Effector memory CD4-positive, alpha-beta T cell (primary cell): ENCODE measurements at places on chromosomes 6 and 20.

DNA sequence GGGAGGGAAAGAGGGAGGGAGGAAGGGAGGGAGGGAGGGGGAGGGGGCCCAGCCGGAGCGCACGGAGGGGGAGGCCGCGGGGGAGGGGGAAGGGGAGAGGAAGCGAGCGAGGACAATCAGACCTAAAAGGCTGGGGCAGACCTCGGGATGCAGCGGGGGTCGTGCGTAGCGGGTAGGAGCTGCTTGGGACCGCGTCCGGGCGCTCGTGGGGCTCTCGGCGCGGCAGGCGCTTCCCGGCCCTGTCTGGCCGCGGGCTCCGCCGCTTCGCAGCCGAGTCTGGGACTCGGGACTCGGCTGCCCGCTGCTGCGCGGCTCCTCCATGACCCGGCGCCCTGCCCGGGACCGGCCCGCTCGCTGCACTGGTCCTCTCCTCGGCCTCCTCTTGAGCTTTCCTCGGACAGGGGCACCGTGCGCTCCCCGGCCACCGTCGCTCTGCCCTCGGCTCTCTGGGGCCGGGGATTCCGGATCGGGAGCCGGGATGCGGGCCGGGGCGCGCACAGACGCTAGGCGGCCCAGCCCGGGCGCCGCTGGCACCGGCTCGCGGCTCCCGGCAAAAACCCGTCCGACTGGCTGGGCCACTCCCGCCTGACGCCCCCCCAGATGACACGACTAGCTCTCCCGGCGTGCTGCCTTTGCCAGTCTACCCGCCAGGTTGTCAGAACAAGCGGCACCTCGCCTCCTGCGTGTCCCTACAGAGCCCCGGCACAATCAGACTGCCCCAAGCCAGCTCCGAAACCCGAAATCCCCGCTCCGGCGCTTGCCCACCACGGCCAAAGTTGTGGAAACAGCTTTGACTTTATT lies 2.2 kb downstream of the TFAP2A start:
- peak overlapping the region; percentile 76 for H3K4me3 ChIP-seq
- no peak for DNase-seq
- H3K27ac ChIP-seq = no peak overlapping the region
- no peaks in the 10 kb centered on the region for H3K36me3 ChIP-seq
- peaks cover 74% of the 10 kb centered on the region for H3K27me3 ChIP-seq

- no peaks in the 10 kb centered on the region for H3K36me3 ChIP-seq
- H3K4me1 ChIP-seq = no peaks in the 10 kb centered on the region
- no peak overlapping the region for H3K4me3 ChIP-seq
- no peak overlapping the region for H3K27ac ChIP-seq
- no peaks in the 10 kb centered on the region for H3K27me3 ChIP-seq
- DNase-seq = no peak
These were observed 140.2 kb downstream of the KIF13A start for GRCh38 chr6:17847203-17847760.

GRCh38 chr6:166379800-166380199 lies 2.9 kb downstream of the MPC1 start:
- DNase-seq = no peak
- no peak overlapping the region for H3K27ac ChIP-seq
- H3K4me1 ChIP-seq = peaks cover 5% of the 10 kb centered on the region
- H3K4me3 ChIP-seq = no peak overlapping the region

DNA sequence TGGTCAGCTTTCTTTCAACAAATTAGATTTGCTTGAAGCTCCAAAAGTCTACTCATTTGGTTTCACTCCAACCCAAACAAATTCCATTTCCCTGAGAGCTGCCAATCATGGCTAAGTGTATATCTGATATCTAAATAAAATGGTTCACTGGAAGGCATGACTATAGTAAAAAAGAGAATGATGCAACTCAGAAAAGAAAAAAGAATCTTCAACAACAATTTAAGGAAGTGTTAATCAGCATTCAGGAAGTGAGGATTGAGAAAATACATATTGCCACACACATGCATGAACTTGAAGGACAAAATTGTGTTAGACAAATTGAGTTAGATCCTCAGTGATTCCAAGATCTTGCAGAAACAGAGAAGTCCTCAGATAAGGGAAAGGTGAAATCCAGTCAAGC lies 972.9 kb upstream of the FLRT3 start:
- H3K4me1 ChIP-seq = no peaks in the 10 kb centered on the region
- no peaks in the 10 kb centered on the region for H3K36me3 ChIP-seq
- no peak overlapping the region for H3K4me3 ChIP-seq
- no peaks in the 10 kb centered on the region for H3K27me3 ChIP-seq

GRCh38 chr6:134436281-134436815 lies 118.4 kb upstream of the SGK1 start:
- H3K4me1 ChIP-seq = peaks cover 12% of the 10 kb centered on the region
- H3K4me3 ChIP-seq = peak overlapping the region; percentile 28
- no peaks in the 10 kb centered on the region for H3K36me3 ChIP-seq

GRCh38 chr6:130148181-130148580 lies 74.6 kb downstream of the SAMD3 start:
- no peak overlapping the region for H3K27ac ChIP-seq
- peaks cover 17% of the 10 kb centered on the region for H3K36me3 ChIP-seq
- no peak for DNase-seq
- no peaks in the 10 kb centered on the region for H3K4me1 ChIP-seq
- no peaks in the 10 kb centered on the region for H3K27me3 ChIP-seq
- H3K4me3 ChIP-seq = no peak overlapping the region

- no peaks in the 10 kb centered on the region for H3K36me3 ChIP-seq
- H3K4me3 ChIP-seq = no peak overlapping the region
- H3K27me3 ChIP-seq = no peaks in the 10 kb centered on the region
- H3K4me1 ChIP-seq = no peaks in the 10 kb centered on the region
These were observed 81.1 kb downstream of the MAP7 start for GRCh38 chr6:136469154-136469553.

GRCh38 chr6:157265635-157266034 lies 57.7 kb downstream of the TMEM242 start:
- no peaks in the 10 kb centered on the region for H3K4me1 ChIP-seq
- H3K36me3 ChIP-seq = no peaks in the 10 kb centered on the region
- no peak for DNase-seq
- H3K27ac ChIP-seq = no peak overlapping the region
- H3K27me3 ChIP-seq = no peaks in the 10 kb centered on the region

DNA sequence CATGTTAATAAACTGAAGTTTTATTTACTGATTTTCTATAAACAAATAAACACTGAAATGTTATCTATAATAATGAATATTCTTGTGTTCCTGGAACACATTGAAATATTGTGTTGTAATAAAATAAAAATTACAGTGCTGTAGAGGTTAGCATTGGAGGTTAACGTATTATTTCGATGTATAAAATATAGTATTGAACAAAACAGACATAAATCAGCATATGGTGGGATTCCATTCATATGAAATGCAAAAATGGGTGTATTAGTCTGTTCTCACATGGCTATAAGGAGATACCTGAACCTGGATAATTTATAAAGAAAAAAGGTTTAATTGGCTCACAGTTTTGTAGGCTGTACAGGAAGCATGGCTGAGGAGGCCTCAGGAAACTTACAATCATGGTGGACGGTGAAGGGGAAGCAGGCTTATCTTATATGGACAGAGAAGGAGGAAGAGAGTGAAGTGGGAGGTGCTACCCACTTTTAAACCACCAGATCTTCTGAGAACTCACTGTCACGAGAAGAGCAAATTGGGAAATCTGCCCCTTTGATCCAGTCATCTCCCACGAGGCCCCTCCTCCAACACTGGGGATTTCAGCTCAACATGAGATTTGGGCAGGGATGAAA lies 24.6 kb upstream of the BMP6 start:
- H3K27me3 ChIP-seq = no peaks in the 10 kb centered on the region
- no peaks in the 10 kb centered on the region for H3K4me1 ChIP-seq
- no peak for DNase-seq
- no peaks in the 10 kb centered on the region for H3K36me3 ChIP-seq

DNA sequence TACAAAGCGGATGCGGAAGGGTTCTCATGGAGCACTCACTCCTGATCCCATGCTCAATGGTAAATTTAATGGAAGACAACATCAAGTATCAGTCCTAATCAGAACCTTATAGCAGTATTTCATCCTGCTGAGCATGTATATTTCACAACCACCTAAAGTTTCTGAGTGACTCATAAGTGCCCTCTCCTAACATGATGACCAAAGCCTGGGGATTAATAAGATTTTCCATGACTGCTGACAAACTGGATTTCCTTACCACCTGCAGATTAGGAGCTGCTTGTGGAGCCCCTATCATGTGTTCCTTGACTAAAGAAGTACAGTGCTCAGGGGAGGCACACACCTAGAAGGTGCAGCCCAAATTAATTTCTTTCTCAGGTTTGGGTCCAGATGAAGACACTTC lies 112.8 kb downstream of the INSM1 start:
- no peak for DNase-seq
- no peak overlapping the region for H3K4me3 ChIP-seq
- H3K27ac ChIP-seq = no peak overlapping the region
- H3K4me1 ChIP-seq = no peaks in the 10 kb centered on the region
- no peaks in the 10 kb centered on the region for H3K36me3 ChIP-seq
- H3K27me3 ChIP-seq = no peaks in the 10 kb centered on the region

- no peaks in the 10 kb centered on the region for H3K4me1 ChIP-seq
- no peak overlapping the region for H3K4me3 ChIP-seq
- DNase-seq = no peak
- no peaks in the 10 kb centered on the region for H3K27me3 ChIP-seq
- no peak overlapping the region for H3K27ac ChIP-seq
- H3K36me3 ChIP-seq = no peaks in the 10 kb centered on the region
These were observed 46.3 kb upstream of the NHSL1 start for GRCh38 chr6:138545621-138545980.

- no peak overlapping the region for H3K4me3 ChIP-seq
- DNase-seq = no peak
- H3K27me3 ChIP-seq = no peaks in the 10 kb centered on the region
- no peak overlapping the region for H3K27ac ChIP-seq
- no peaks in the 10 kb centered on the region for H3K36me3 ChIP-seq
These were observed 24.9 kb upstream of the EDN1 start for GRCh38 chr6:12265296-12265695.

GRCh38 chr6:167270499-167271311 lies 20.4 kb upstream of the UNC93A start:
- H3K4me3 ChIP-seq = no peak overlapping the region
- H3K27me3 ChIP-seq = no peaks in the 10 kb centered on the region
- DNase-seq = no peak
- H3K36me3 ChIP-seq = no peaks in the 10 kb centered on the region
- H3K27ac ChIP-seq = no peak overlapping the region

GRCh38 chr6:137705160-137706082 lies 161.6 kb upstream of the TNFAIP3 start:
- H3K27me3 ChIP-seq = no peaks in the 10 kb centered on the region
- DNase-seq = peak; percentile 60
- H3K27ac ChIP-seq = no peak overlapping the region
- no peak overlapping the region for H3K4me3 ChIP-seq

DNA sequence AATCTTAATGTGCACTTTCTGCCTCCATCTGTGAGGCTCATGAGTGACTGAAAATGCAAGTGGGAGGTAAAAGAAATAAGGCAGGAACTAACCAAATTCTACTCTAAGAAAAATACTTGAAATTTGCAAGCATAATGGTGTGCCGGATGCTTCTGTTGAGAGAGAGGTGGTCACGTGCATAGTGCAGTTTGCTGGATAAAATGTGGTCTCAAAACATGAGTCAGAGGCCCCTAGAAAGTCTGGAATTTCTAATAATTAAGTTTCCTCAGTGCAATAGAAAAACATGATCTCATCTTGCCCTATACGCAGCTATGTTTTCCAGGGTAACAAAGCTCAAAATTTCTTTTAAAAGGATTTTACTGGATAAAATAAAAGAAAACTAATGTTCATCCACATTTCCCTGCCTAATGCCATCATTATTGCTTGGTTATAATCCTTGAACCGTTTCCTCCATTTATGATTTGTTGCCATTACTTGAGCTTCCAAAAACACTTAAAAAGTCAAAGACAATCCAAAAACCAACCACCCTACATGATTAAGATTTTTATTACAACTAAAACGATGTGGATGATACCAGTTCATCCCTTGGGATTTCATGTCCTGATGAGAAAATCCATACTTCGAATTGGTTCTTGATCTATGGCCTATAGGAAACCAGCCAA lies 351.7 kb upstream of the ARID1B start:
- no peak overlapping the region for H3K4me3 ChIP-seq
- peaks cover 20% of the 10 kb centered on the region for H3K4me1 ChIP-seq
- no peaks in the 10 kb centered on the region for H3K36me3 ChIP-seq

GRCh38 chr6:134223796-134224420 lies 94.0 kb downstream of the SGK1 start:
- no peaks in the 10 kb centered on the region for H3K36me3 ChIP-seq
- no peaks in the 10 kb centered on the region for H3K27me3 ChIP-seq
- H3K4me3 ChIP-seq = no peak overlapping the region

GRCh38 chr6:2480267-2480966 lies 235.0 kb upstream of the GMDS start:
- no peaks in the 10 kb centered on the region for H3K27me3 ChIP-seq
- no peak overlapping the region for H3K27ac ChIP-seq
- H3K4me1 ChIP-seq = no peaks in the 10 kb centered on the region
- no peaks in the 10 kb centered on the region for H3K36me3 ChIP-seq
- no peak overlapping the region for H3K4me3 ChIP-seq
- no peak for DNase-seq

DNA sequence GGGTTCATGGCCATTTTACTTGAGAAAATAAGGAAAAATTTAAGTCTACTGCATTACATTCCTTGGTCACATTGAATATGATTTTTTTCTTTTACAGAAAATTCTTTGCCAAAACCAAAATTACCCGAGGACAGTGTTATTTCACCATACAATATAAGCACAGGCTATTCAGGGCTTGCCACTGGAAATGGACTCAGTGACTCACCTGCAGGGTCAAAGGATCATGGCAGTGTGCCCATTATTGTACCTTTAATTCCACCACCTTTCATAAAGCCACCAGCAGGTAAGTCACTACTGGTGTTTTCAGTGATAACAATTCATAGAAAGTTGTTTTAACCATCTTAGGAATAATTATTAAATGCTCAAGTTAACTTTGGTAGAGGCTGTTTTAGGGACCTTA lies 16.2 kb downstream of the SOBP start:
- DNase-seq = no peak
- H3K36me3 ChIP-seq = no peaks in the 10 kb centered on the region
- H3K27ac ChIP-seq = no peak overlapping the region
- H3K27me3 ChIP-seq = no peaks in the 10 kb centered on the region

DNA sequence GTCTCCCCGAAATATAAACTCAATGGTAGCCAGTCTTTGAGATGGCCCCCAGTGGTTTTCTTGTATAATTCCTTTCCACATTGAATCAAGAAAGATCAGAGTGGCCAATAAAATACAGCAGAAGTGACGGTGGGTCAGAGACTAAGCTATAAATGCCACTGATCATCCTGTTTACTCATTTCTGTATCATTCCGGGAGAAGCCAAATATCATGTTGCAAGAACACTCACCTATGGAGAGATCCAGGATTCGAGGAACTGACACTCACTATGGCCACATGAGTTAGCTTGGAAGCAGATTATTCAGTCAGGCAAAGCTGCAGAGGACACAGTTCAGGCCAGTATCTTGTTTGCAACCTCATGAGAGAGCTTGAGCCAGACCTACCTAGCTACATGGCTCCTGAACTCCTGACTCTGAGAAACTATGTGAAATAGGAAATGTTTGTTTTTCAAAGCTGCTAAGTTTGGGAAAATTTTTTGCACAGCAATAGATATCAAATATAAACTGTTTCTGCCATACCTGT lies 132.4 kb upstream of the ADGRF1 start:
- no peaks in the 10 kb centered on the region for H3K4me1 ChIP-seq
- no peak overlapping the region for H3K27ac ChIP-seq
- H3K36me3 ChIP-seq = no peaks in the 10 kb centered on the region
- H3K4me3 ChIP-seq = no peak overlapping the region
